ENCODE measurements at places on chromosomes 2 and 18. TPM values are rescaled to one million over a fixed set of nuclear protein-coding genes. Genes with fewer than 3 reads are reported as not detected.

Gene TCF4
- total RNA-seq, result 30.8 TPM

Gene RIT2
- not detected for total RNA-seq

Gene GATA6
- total RNA-seq, result not detected

Gene IL36B
- not detected for total RNA-seq

Gene MGAT5
- 32.5 TPM for total RNA-seq

Gene VWC2L
- not detected for total RNA-seq

Gene IAH1
- total RNA-seq, result 69.3 TPM

Gene MREG
- total RNA-seq, result 3.6 TPM

Gene CRYGD
- total RNA-seq, result not detected

Gene GRB14
- 0.34 TPM for total RNA-seq

Gene SCN3A
- total RNA-seq, result not detected

Gene HRH4
- total RNA-seq, result not detected

Gene FZD7
- 13.5 TPM for total RNA-seq
